ENCODE measurements at places on chromosomes 12 and 14.

GRCh38 chr12:119627019-119627643 is 33.6 kb downstream of the TMEM233 start:
- DNase-seq: no peak

DNA sequence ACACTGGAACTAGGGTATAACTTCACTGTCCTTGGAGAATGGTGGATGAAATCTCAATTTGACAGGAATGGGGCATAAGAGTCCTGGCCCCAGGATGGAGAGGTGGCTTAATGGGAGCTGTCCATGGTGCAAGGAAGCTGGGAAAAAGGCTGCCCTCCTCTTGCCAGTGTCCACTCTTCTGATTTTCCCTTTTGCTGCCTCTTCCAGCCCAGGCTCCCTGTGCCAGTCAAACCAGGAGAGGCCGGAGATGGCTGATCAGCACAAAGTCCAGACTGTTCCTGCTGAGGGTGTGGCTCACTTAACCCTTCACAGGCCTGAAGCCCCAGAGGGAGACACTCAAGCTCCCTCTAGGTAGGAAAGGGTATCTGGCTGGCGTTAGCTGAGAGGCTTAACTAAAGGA is at the start of gene MYO1A:
MYO1A (minus strand) TSS at position 240 of the 400 bp plus-strand sequence. CDS start 1,806 bp downstream, outside the sequence.
- no peak for DNase-seq

DNA sequence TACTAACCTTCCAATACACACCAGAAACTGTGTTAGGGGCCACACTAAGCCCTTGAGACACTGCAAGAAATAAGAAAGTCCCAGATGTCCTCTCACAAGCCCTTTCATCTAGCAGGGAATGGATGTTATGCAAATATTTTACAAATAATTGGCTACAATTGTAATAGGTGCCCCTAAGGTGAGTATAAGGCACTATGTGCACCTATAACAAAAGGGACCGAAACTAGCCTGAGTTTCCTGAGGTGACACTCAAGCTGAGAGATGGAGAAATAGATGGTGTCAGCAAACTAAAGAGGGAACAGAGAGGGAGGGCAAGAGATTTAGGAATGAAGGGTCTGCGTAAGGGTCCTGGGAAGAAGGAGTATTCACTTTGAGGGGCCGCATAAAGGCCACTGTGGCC is 212.6 kb downstream of the TTC8 start:
- no peak for DNase-seq

GRCh38 chr14:23932639-23933038 is 20.9 kb upstream of the DHRS4 start:
- DNase-seq: no peak

All from central memory CD8-positive, alpha-beta T cell (primary cell).